ENCODE measurements at places on chromosomes 7 and 10.

GRCh38 chr10:106182542-106182941 is 982.0 kb downstream of the SORCS1 start:
- DNase-seq: no peak

DNA sequence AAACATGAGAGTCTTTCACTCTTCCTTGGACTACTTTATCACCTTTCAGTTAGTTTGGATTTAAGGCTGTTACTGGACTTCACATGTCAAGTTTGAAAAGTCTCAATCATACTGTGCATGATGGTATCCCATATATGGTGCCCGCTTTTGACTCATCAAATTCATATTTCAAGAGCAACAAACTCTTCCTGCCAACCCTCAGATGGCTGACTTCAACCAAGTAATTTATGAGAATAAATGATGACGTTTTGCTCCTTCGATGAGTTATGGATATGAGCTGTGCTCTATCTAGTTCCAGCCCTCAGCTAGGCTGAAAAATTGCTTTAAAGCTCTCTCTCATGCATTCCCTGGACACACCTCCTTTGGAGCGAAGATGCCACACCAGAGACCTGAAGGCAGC is 110.3 kb upstream of the RSU1 start:
- no peak for DNase-seq

DNA sequence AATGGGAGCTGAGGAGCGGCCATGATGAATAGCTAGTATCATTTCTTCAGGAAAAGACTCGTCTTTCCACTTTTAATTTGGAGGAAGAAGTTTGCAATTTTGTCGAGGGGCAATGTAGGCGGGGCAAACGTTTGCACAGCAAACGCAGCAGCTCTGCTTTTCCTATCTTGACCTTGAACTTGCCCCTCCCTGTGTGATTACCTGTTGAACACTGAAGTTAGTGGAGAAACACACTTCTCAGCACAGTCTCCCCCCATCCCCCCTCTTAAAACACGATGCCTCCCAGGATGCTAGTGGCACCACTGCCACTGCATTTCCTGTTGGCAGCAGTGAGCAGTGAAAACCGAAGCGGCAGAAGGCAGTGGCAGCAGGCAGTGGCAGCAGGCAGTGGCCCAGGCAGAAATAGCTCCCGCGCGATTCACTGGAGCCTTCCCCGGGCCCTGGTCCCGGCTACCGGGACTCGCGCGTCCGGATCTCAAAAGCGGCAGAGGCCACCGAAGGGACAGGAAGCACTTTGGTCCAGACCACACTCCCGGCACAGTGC is at the start of gene EPDR1:
Gene EPDR1, plus strand, starts transcription at position 336 of the 544 bp plus-strand sequence. CDS start 300 bp downstream, outside the sequence.
- DNase-seq: peak; percentile 71

- no peak for DNase-seq
Measured at GRCh38 chr10:83678850-83679249, 460.5 kb upstream of the GHITM start.

- no peak for DNase-seq
Measured at GRCh38 chr7:149031353-149031910, 3.1 kb upstream of the PDIA4 start.

DNA sequence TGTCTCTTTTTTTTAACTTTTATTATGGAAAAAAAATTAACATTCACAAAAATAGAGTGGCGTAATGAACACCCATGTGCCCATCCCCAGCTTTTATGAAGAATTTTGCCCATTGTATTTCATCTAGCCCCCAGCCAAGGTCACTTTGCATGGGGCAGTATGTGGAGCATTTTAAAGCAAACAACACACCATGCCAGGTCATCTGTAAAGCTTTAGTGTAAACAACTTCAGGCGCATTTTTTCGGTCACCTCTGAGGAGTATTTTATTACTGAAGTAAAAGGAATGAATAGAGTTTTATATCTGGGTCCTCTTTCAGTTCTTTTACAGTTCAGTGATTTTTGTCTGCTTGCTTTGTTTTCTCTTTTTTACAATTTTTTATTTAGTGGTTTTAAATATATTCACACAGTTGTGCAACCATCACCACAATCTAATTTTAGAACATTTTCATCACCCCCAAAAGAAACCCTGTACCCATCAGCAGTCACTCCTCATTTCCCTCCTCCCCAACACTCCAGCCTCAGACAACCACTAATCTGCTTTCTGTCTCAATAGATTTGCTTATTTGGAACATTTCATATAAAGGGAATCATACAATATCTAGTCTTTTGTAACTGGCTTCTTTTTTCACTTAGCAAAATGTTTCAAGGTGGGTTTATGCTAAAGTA is 87.9 kb downstream of the SLC37A3 start:
- no peak for DNase-seq

GRCh38 chr10:96672481-96673175 is 47.7 kb downstream of the PIK3AP1 start:
- no peak for DNase-seq

DNA sequence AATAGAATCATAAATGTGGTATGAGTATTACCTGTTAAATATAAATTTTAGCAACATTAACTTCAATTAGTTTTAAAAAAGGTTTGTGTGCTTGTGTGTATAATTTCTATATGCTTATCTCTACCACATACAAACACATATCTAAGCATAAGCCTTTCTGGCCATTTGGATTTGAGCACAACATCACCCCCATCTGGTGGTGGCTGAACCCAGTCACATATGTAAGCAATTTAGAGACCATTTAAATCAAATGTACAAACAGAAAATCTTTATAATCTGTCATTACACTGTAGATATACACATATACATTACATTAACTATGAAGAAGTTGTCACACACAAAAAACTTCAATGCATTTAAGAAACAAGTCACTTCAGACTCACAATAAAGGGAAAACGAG is 31.7 kb downstream of the GPR22 start:
- DNase-seq: no peak

DNA sequence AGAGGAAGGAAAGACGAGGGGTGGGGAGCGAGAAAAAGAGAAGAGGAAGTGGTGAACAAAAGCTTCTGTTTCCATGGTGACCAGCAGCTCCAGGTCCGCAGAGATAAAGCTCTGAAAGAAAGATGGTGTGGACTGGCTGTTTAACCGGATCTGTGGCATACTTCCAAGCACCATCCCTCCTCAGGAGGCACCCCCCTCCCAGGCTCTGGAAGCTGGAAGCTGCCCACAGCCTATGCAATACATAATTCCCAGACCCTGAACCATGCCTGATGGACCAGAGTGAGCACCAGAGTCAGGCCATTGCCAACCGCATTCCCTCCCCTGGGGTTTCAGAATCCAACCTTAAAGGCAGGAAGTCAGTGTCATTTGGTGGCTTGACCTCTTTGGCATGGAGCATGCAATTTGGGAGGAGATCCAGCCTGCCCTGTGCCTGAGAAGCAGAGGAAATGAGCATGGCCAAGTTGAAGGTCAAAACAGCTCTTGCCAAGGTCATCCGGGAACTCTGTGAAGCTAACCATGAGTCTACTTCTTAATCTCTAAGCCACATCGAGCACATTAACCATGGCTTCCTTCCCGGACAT is 22.2 kb upstream of the CPXM2 start:
- DNase-seq: no peak

DNA sequence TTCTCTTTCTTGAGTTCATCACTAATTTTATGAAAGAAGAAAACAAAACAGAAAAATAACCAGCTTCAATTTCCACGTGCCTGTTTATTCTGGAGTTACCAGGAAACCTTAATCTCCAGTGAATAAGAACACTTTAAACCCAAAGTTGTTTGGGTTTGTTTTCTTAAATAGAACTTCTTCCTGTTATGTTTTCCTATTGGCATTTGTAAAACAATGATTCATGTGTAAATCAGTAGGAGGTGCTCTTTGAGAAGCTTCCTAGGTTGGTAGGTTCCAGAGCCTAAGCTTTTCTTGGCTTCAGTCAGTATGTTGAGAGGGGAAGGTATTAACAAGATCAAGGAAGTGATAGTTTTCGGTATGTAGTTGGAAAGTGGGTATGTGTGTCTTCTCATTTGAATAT is 119.0 kb downstream of the BICC1 start:
- DNase-seq: no peak

- DNase-seq: no peak
Measured at GRCh38 chr7:116797612-116798011, 64.8 kb upstream of the CAPZA2 start.

DNA sequence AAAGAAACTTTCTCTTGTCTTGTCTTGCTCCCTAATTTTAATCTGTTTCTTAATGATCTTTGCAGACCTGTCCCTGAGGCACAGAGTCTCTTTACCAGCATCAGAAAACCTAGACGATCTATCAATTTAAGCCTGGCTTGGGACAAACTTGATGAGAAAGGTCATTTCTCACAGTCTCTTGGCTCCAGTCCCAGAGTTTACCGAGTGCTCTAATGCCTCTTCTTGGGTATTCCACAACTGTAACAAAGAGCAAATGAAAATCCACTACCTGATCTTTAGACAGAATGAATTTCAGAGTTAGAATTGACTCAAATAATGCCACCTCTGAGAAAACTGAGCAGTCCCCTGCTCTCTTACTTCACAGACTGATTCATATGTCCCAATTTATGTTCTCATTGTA is 106.4 kb upstream of the DNAJB12 start:
- DNase-seq: no peak

DNA sequence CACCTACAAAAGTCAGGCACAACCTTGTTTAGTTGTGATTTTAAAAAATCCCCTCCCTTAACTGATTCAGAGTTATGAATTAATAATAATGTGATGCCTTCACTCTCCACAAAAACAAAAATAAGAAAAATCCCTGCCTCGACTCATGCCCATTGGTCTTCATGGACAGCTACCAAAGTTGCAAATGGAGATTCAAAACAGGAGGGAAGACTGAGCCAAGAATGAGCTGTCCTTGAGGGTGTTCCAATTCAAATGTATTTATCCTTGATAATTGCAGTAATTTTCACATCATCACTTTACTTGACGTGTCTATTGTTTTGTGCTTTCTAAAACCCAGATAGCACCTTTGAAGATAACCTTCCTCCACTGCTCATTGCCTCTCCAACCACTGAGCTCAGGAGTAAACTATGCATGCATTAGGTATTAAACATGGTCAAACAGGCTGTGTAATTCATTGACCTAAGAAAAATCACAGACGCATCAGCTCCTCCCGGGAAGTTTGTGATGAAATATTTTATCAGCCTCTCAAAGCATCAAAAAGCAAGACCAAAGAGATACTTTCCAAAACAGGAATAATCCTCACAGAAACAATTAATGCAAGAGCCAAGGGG is 712.7 kb upstream of the IGFBP3 start:
- no peak for DNase-seq

DNA sequence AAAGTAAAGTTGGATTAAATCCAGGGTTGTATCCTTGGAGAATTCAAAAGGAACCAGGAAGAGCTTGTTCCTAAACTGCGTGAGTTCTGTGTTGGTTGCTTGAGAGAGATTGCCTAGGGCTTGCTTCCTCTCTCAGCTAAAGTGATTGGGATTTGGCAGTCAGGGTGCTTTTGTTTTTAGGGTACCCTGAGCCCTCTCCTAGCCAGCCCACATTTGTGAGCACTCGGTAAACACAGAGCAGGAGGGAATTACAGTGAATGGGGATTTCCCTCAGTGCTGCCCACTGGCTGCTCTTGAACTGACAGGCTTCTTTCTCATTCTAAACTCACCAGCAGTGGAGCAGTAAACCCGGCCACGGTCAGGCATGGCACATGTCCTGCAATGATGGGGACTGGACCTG is 146.9 kb downstream of the TPST1 start:
- DNase-seq: peak; percentile 21

DNA sequence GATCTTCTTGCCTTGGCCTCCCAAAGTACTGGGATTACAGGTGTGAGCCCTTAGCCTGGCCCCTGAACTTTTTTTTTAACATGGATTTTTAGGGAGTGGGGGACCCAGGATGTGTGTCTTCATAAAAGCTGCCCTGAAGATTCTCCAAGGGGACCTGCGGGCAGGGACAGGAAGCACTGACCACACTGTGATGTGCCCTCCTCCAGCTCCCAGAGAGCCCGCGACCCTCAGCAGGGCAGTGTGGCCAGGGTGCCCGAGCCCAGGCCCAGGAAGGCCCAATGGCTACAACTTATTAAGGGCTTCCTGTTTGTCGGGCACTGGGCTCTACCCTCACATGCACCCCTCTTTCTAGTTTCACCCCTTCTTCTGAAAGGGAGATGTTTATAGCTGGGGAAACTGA is 2.5 kb upstream of the RET start:
- DNase-seq: no peak

- DNase-seq: no peak
Measured at GRCh38 chr7:17194656-17195055, 103.8 kb upstream of the AHR start.

DNA sequence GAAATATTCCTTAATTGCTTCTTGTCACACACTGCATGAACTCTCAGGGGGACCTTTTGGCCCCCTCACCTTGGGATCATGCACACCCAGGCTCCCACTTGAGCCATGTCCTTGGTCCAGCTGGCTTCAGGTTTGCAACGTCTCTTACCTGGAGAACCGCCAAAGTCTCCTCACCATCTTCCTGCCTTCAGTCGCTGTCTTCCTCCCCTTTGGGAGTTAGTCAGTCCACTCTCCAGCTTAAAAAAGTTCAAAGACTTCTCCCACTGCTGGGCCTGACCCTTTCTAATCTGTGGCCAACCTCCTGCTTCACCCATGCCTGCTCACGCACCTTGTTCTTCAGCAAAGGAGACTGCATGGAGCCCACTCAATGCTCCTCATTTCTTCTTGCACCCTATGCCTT is 82.6 kb upstream of the LRRC4 start:
- no peak for DNase-seq

- no peak for DNase-seq
Measured at GRCh38 chr10:92267343-92267742, 23.5 kb downstream of the CPEB3 start.

- no peak for DNase-seq
Measured at GRCh38 chr10:70328967-70329366, 45.2 kb upstream of the NPFFR1 start.

GRCh38 chr7:18740579-18740988 is 245.0 kb downstream of the HDAC9 start:
- no peak for DNase-seq

DNA sequence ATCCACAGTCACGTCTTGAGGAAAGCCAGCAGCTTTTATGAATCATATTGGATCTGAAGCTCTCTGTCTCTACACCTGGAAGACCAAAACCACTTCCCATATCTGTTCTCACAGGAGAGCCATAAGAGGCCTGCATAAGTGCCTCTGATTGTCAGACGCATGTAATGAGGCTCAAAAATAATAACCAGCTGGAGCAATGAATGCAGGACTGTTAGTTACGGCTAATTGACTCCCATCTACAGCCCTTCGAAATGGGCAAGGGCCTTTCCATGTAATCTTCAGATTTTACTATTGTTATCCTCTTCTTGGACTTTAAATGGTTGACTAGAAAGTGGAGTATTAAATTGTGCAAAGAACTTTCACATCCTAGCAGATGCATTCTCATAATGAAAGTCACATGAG is 4.4 kb upstream of the SEMA3C start:
- DNase-seq: no peak

Data from left lung (tissue), 14 donors.